ENCODE measurements at places on chromosomes 3 and 15. TPM values are rescaled to one million over a fixed set of nuclear protein-coding genes. Genes with fewer than 3 reads are reported as not detected.

Gene RTP3
- total RNA-seq, result not detected

Gene STAB1
- 7.6 TPM for total RNA-seq

Gene IL12A
- total RNA-seq, result not detected

Gene ZBBX
- not detected for total RNA-seq

Gene TMEM266
- 0.11 TPM for total RNA-seq

Gene RAD51
- 54.3 TPM for total RNA-seq

Gene DNAJC19
- total RNA-seq, result 72.0 TPM

Gene SHC4
- 5.7 TPM for total RNA-seq

Gene SST
- total RNA-seq, result not detected

Gene MORC1
- total RNA-seq, result not detected

Gene KLHL40
- total RNA-seq, result not detected

Gene GOLGA6B
- total RNA-seq, result not detected

Gene LMLN
- total RNA-seq, result 7.3 TPM

Gene CLDN18
- total RNA-seq, result not detected

Gene RBPMS2
- total RNA-seq, result not detected

Gene LSAMP
- not detected for total RNA-seq
